ENCODE measurements at places on chromosomes 4 and X.
A peak's percentile ranks its signal among the peaks of the same experiment; 100 is the strongest.

DNA sequence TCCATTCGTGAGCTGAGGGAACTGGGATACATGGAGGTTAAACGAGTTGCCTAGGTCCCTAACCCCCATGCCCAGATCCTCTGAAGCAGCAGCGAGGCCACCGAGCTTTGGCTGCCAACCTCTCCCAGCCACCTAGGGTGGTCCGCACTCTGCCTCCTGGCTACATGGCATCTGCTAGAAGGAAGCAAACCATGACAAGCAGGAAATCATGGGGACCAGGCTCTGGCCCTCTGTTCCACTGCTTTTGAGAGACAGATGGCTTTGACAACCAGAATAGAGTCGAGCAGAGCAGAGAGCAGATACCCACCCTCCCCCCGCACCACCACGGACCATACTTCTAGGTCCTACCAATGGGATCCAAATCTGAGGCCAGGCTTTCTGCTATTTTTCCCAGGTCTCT is 37.5 kb upstream of the NKRF start:
- DNase-seq = no peak

DNA sequence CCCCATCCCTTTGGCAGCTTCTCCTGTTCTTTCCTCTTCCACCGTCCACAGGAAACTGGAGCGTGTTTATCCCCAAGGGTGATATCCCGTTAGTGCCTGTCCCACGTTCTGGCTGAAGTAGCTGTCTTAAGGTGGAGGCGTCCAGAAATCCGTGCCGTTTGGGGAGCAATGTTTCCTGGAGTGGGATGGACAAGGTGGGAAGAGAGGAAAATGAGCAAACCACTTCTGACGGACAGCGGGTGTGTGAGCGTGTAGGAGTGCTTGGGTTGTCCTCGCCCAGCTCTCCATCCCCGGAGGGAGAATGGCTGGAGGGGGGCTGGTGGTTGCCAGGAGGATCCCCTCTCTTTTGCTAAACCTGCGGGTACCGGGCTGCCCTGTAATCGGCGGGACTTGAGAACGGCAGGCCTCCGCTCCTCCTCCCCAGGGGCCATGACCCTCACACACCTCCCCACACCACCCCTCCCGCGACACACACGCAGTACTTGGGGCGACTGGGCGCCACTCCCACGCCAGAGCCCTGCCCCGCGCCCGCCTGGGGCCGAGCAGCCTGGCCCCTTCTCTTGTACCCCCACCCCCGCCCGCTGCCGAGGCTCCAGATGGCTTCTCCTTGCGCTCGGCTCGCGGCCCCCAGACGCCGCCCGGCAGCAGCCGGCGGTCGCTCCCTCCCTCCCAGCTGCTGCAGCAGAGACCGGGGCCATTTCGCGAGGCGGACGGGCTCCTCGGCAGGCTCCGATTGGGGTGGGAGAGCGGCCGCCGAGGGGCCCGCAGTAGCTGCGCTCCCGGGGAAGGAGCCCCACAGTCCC is 13.9 kb upstream of the PRDM8 start:
- no peak for DNase-seq

GRCh38 chrX:30652527-30653414 is 452 bp upstream of the GK start:
- peak; percentile 94 for DNase-seq

DNA sequence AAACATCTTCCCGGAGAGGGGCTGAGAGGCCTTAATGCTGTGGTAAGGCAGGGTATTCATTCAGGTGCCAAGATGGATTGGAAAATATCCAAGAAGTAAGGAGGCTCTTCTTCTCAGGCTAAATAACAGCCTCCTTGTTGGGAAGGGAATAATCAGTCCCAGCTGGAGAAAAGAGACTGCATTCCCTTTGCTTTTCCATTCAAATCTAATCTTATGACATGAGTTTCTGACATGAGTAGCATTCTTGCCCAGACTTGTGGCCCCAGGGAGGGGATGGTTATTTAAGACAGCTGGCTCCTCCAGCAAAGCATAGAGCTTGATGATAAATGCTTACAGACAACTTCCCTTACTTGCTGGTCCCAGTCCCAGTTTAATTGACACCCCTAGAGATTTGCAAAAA is 98.3 kb downstream of the DCLK2 start:
- no peak for DNase-seq

DNA sequence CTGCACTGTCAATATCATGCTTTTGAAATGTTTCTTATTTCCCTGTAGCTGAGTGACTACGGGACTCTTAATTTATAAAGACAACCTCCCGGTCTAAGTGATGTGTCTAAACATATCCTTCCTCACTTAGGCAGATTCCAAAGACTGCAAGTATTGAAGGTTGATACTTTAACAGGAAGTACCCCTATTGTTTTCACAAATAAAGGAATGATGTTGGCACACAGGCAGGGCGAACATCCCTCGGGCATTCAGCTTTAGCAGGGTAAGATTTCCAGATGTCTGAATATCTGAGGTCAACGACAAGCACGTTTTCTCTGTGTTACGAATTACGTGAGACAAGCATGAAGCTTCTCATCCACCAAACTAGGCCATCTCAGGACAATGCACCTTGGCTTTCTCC is 638.0 kb upstream of the FRG1 start:
- DNase-seq = no peak

DNA sequence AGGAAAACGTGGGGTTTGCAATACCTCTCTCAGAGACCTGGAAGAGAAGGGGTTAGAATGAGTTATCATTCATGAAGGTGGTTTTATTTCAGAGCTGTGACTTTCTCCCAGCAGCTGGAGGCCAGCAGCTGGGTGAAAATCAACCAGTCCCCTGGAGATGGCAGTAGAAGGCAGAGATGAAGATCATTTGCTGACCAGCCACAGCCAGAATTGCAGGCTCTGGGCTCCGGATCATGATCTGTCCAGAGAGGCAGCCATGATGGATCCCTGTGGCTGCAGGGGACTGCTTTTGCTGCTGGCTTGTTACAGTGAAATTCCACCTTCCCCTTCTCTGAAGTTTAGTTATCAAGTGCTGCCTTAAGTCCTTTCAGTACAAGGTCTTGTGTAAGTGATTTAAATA is 46.9 kb upstream of the TAB3 start:
- DNase-seq = no peak

All from stimulated activated CD4-positive, alpha-beta T cell treated with anti-CD3 and anti-CD28 coated beads, Interleukin-15, amount 100 ng/mL, for 24 hours (primary cell).